ENCODE measurements at places on chromosomes 2 and 18.

- DNase-seq: no peak
Observed at GRCh38 chr18:67428805-67429204, 87.7 kb downstream of the DSEL start.

GRCh38 chr2:109108740-109109139 is 20.3 kb upstream of the SH3RF3 start:
- DNase-seq: no peak

DNA sequence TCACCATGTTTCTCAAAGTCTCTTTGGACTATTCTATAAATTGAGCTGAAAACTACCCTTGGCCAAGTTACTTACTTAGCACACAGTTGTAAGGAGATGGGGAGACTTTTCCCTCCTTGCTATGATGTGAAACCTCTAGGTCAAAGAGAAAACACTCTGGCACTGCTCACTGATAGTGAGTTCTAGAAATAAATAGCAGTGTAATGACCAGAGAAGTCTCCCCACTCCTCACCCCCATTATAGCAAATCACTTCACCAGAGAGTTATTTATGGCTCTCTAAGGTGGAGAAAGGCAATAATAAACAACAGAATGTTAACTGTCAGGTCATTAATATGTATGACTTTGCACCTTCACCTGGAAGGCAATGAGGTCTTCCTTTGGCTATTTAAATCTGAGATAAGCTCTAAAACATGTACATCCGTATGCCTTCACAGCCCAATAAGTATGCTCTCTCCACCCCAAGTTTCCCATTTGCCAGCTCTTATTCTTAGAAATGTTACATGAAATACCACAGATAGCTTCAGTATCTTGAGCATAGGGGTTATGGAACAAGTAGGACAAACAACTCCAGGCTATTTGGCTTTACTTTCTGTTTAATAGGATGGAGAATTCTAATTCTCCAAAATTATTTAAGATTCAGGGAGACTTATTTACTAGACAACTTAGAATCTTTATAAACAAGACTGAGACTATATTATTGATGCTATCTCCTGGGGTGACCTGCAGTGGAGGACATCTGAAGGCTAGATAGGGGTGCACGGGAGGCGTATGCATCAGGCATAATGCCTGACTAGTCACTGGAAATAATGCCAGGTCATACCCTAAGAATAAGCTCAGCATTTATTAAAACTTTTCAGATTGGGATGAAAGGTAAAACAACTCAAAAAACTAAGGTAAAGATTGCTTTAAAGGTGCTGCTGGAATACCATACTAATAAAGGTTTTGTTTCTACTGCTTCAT is 65.3 kb upstream of the DTNB start:
- no peak for DNase-seq

DNA sequence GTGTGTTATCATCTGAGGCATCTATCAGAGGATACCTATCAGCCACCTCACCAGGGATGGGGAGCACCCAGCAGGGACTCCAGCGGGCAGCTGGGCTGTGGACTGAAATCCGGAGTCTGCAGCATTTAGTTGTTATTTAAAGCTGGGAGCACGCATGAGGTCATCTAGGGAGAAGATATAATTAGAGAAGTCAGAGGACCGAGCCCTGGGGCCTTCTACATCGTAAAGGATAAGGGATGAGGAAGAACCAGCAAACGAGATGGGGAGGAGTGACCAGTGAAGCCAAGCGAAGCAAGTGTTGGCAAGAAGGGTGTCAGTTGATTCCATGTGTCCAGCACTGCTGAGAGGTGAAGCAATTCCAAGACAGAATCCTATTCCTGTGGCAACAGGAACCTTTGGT is 70.3 kb downstream of the STEAP3 start:
- DNase-seq: no peak

DNA sequence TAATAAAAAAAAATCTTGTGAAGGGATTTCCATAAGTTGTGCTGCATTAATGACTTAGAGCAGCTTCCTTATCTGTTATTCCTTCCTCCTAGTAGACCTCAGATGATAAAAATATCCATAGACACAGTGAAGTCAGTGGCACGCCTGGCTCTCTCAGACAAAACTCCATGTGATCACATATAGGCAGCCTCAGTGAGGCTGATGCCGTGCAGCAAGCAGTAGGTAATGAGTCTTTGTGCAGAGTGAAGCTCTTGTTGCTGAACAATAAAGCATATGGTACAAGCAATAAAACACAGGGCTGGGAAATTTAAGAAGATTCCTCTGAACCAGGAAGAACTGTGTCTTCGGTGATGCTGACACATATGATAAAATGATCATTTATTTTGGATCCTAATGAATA is 102.7 kb downstream of the CSRNP3 start:
- no peak for DNase-seq

- DNase-seq: no peak
Observed at GRCh38 chr2:180987146-180987545, 6.7 kb downstream of the UBE2E3 start.

- no peak for DNase-seq
Observed at GRCh38 chr2:175228179-175228578, 46.7 kb upstream of the ATP5MC3 start.

- DNase-seq: no peak
Observed at GRCh38 chr2:95296011-95296410, 1.1 kb upstream of the KCNIP3 start.

DNA sequence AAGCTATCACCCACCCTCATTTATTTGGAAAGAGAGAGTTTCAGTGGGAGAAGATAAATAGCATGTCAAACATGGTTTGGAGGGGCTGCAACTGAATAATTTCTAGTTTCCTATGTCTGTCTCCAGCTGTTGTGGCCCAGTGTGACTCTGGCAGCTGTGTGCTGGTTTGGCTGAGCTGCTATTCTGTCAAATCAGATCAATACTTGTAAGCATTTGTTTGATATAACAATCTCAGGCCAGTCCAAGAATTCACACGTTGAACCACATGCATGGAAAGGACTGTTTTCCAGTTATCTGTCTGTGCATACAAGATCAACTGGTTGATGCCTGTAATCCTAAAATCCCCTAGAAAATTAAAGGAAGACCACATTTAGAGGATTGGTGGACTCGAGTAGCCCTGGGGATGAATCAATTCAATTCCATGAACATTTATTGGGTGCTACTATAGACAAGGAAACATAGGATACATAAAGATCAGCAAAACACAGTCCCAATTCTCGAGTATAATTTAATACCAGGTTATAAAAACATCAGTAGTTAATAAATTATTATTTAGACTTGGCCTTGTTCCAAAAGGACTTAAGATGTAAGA is 209.0 kb upstream of the PARD3B start:
- DNase-seq: no peak

DNA sequence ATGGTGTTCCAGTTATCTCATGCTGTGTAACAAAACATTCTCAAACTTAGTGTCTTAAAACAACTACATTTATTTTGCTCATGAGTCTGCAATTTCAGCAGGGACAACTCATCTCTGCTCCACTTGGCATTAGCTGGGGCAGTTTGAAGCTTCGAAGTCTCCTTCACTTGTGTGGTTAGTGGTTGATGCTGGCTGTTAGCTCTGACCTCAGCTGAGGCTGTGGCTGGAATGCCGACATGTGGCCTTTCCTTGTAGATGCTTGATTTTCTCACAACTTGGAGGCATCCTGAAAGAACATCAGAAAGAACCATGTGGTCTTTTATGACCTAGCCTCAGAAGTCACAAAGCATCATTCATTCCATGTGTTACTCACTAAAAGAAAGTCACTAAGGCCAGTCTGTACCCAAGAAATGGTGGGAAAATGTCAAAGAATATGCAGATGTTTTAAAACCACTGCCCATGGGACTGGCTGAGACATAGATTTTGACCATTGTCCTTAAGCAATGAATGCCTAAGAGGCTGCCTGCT is 3.8 kb upstream of the TMSB10 start:
- DNase-seq: no peak
